ENCODE measurements at places on chromosomes 3 and 15.

- peak; percentile 33 for DNase-seq
These were observed 306.5 kb downstream of the RPLP1 start for GRCh38 chr15:69758810-69759790.

DNA sequence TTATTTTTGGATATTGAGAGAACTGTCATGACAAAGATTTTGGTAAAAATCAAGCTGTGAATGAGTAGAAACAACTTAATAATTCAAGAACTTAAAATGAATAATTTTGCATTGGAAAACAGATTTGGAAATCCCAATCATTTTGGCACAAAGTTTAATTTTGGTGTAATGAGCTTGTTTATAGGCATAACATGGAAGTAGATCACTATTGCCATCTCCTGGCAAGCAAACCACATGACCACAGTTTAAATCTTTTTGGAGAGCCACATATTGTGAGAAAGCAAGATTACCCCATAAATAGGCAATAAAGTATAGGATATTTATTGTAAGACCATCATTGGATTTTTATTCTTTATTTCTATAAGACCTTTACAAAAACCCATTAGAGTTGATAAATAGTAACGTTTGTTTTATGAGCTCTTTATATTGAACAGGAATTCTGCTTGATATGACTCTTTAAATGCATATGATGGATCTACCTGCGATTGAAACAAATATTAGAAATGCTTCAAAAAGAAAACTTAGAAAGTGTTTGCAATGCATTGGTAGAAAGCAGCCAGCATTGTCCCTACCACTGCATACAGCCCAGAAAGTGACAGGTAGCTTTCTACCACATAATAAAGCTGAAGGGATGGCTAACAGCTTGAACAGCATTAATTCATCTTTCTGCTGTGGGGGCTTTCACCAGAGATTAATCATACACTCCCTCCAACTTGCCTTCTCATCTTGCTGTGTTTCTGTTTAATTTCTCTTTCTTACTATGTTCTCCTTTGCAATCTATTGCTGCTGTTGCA lies 766.8 kb downstream of the TBL1XR1 start:
- no peak for DNase-seq

- no peak for DNase-seq
These were observed 106.8 kb downstream of the IGF1R start for GRCh38 chr15:98755138-98755537.

DNA sequence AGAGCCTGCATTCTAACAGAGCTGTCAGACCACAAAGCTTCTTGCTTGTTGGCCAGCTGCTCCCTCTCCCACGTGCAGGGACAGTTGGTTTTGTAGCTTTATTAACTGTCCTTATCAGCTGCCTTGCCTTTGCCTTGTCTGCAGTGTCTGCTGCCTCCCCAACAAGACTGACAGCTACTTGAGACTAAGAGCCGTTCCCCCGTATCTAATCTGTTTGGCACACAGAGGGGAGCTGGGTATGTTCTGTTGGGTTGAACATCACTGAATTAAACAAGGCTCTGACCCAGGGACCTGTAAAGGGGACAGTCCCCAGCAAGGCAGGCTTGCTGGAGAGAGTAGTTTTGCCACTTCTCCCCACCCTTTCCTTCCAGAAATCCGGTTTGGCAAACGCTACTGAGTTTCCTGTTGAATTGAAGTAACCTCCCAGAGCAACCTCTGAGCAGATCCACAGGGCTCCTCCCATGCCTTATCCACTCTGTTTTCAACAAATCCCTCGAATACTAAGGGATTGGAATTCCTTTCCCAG lies 116.1 kb downstream of the ANP32A start:
- DNase-seq: no peak

DNA sequence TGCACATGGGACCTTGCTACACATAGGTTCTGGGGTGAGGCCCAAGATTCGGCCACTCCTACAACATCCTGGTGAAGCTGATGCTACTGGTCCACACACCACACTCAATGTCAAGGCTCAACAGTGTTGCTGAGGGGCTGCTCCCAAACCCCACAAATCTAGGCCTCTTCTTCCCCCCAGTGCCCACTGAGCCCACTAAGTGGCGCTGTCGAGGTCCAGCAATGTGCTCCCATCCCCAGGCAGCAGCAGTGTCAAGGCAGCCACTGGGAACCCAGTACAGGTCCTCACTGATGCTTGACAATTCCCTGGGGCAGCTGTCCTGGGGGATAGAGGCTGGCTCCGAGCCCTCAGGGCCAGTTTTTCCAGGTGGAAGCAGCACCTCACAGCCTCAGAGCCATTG lies 21.5 kb downstream of the SCN5A start:
- no peak for DNase-seq

DNA sequence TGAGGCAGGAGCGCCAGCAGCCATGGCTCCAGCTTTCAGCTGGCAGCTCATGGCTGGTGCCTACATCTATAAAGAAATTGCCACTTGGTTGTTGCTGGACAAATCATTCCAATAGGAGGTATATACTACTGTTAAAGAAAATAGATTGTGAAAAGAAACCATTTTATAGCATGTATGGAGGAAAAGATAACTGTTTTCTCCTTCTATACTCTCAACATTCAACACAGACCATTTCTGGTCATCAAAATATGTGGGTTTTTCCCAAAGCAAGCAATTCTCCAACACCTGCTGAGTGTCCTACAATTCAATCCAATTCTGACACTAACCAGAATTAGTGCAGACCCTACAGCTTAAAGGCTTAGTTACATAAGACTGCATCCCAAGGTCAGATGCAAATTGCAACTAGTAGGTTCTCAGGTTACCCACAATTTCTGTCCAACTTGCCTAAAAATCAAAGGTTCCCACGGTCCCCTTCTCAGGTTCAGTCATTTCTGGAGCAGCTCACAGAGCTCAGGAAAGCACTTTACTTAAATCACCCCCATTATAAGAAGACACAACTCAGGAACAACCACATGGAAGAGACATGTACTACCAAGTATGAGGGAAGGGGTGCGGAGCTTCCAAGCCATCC lies 42.4 kb upstream of the STRIT1 start:
- DNase-seq: no peak

DNA sequence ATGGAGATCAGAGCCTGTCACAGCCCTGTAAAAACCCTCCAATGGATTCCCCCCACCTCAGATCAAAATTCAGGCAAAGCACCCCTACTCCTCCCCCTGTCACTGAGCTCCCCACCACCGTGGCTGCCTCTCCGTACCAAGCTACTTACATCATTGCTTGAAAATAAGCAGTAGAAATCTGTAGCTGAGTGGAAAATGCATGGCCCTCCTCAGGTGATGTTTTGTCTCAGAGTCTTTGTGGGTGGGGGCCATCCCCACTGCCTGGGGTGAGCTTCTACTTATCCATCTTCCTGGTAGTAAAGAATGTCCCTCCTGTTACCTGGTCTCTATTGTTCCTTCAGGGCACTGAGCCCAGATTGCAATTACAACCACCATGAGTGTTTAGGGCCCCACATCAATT lies 34.5 kb downstream of the SLCO2A1 start:
- no peak for DNase-seq

DNA sequence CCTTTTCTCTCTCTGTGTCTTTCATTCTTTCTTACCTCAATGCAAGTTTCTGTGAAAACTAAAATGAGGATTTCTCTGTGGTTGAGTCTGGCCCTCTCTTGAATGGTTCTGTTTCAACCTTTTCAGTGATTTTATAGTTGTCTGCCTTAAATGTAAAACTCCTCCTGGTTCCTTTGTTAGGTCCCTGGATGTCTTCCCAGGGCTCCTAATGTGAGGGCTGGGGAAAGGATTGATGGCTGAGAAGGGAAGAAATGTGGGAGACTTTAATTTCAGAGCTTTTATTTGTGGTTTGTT lies 90.6 kb upstream of the GRM7 start:
- DNase-seq: no peak

GRCh38 chr3:132916096-132916495 lies 122.1 kb upstream of the TMEM108 start:
- DNase-seq: no peak

DNA sequence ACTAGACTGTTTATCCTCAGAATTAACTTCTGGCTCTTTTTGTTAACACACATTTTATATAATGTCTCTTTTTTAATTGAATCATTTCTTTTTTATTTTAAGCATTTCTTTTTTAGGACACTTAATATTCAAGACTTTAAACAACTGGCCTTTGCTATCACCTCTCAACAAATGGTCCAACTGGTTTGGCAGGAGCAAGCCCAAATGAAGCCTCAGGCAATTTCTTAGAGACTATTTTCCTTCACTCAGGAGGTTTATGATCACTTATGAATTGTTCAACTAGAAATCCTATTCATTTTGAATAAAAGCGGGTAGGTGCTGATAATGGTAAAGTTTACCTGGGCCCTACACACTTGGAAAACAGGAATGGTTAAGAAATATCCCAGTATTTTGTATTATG lies 705.6 kb upstream of the GBE1 start:
- no peak for DNase-seq

GRCh38 chr15:42507514-42507913 lies 12.1 kb downstream of the SNAP23 start:
- no peak for DNase-seq

DNA sequence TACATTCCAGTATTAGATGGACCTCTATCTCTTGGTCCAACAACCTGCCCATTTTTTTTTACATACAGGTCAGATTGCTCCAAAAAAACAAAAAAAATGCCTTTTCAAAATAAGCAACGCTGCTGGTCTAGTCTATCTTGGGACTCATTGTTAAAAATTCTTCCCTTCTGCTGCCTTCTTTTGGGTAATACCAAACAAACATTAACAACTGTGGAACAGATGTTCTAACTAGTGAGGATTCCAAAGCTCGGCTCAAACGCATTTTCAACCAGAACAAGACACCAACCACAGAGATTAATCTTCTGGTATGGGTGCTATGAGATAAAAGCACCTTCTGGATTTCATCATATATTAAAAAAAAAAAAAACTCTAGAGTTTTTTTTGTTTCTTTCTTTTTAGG lies 24.7 kb downstream of the ARHGAP31 start:
- DNase-seq: no peak

- no peak for DNase-seq
These were observed 11.6 kb downstream of the ATOSA start for GRCh38 chr15:52667597-52667996.

DNA sequence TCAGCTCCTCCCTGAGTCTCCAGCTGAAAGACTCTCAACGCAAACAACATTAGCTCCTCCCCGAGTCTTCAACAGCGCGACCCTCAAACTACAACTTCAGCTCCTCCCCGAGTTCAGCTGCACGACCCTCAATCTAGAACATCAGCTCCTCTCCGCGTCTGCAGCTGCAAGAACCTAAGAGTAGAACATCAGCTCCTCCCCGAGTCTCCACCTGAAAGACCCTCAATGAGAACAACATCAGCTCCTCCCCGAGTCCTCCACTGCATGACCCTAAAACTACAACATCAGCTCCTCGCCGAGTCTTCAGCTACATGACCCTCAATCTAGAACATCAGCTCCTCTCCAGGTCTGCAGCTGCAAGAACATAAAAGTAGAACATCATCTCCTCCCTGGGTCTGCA lies 78.3 kb downstream of the TFRC start:
- no peak for DNase-seq

DNA sequence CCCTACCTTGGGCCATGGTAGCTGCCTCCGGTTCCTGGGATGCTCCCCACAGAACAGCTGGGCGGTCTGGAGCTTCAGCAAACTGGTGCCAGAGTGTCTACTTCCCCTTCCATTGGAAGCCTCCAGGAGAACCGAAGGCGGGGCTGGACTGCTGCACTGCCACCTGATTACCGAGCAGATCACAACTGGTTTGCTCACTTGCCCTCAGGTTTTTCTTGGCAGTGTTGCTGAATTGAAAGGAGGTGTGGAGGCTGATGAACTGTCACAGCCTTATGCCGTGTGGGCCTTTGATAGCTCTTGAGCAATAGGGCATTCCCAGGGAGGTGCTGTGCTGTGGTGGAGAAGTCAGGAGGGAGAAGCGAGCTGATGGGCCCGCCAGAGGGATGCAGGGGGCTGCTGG lies at the start of gene TGM5:
Gene TGM5 (minus strand): TSS at position 95 of the 400 bp plus-strand sequence. CDS start 79 bp downstream, at position 16.
- no peak for DNase-seq

- DNase-seq: no peak
These were observed 420.3 kb upstream of the CFAP20DC start for GRCh38 chr3:59469948-59470723.

DNA sequence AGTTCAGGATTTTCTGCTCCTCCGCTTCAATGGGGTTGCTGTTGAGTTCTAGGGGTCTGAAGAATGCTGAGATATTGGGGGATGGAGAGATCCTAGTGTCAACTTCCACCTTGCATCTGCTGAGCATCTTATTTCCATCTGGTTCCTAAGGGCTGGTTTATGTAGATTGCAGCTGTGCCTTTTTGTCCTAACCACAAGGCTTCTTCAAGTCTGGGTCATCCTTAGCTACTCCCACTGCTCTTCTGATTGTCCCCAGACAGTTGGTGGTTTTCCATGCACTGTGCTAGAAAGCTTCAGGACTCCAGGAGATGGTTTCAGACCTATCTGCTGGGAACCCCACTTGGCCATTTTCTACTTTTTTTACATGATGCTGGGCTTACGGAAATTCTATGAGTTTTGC lies 125.0 kb downstream of the IL20RB start:
- DNase-seq: no peak

DNA sequence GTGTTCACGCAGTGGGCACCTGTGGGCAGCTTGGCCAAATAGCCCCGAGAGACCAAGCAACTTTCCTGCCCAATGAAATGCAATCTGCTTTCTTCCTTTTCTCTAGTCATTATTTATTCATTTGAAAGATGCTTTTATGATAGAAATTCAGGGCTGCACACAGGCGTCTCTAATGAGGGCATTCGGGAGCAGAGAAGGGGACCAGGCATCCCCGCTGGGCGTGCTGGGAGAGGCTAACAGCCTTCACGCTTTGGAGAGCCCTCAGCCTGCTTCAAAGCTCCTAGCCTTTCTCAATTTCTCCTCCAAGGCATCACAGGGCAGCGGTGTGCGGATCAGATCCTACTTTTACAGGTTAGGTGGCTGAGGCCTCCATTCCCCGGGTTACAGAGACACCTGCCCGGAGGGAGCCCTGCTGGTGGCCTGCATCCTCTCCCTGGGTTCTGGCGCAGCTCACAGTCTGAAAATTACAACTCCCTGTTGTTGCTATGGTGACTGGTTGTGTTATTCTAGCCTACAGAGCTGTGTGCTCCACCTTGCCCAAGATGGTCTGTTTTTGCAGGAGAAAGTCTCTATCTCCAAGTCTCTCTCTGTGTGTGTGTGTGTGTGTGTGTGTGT lies 21.8 kb upstream of the KLF13 start:
- DNase-seq: no peak

DNA sequence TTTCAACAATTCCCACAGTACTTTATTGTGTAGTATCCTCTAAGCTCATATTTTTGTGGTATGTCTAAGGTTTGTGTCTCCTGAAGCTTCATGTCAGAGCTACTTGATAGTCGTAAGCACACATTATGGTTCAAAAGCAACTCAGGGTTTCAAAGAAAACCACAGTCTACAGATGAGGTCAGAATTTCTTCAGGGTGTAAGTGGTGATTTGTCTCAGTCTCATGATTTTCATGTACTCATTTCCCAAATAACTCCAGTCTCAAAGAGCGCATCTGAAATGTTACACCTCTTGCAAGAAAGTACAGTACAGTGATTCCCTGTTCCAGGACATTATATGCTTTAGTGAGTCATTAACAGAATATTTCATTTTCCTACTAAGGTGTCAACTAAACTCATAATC lies 47.5 kb upstream of the SSR3 start:
- no peak for DNase-seq

- no peak for DNase-seq
These were observed 843.9 kb upstream of the DPPA4 start for GRCh38 chr3:110181226-110181625.

GRCh38 chr3:32285891-32286290 lies 47.4 kb downstream of the CMTM8 start:
- DNase-seq: no peak
